ENCODE measurements at places on chromosomes 6 and 20.

GRCh38 chr6:104860221-104860620 lies 502 bp upstream of the HACE1 start:
- no peak for ATAC-seq

DNA sequence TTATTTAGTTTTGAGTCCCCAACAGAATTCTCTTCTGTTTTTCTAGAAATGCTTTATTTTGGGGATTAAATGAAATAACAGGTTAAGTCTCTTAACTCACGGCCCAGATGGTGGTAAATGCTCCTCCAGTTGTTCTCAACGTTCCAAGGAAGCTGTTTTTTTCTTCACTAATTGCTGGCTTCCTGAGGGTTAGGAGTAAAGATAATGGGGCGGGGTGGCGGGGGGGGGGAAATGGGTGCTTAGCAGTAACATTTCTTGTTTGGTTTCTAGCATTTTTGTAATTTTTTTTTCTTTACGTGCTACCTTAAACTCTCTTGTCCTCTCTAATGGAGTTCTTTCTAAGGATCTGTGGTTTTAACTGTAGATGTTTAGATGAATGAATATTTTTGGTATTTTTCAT lies 2.2 kb downstream of the SRSF3 start:
- ATAC-seq, result no peak

DNA sequence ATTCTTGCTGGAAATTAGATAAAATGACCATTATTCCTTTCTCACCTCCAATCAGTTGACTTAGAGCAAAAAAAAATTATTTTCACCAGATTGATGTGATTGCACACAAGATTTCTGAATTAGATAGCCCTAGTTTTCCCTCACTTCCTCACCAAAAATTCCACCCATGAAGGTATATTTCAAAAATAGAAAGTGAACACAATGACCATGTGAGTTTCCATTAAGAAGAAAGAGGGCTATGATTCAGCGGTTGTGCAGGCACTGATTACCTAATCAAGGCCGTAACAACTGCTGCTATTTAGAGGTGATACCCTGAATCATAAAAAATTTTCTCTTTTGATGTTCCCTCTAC lies 19.5 kb upstream of the RALGAPA2 start:
- peak; percentile 77 for ATAC-seq

- no peak for ATAC-seq
These were observed 100.2 kb downstream of the FIG4 start for GRCh38 chr6:109791301-109791700.

- peak; percentile 69 for ATAC-seq
These were observed 64.9 kb upstream of the ARHGAP18 start for GRCh38 chr6:129774697-129775447.

- ATAC-seq, result peak; percentile 49
These were observed 174.4 kb upstream of the RIN2 start for GRCh38 chr20:19583532-19584175.

- ATAC-seq, result peak; percentile 57
These were observed 39.7 kb downstream of the ANKEF1 start for GRCh38 chr20:10074513-10074912.

GRCh38 chr6:21284706-21285105 lies 308.8 kb upstream of the SOX4 start:
- no peak for ATAC-seq

DNA sequence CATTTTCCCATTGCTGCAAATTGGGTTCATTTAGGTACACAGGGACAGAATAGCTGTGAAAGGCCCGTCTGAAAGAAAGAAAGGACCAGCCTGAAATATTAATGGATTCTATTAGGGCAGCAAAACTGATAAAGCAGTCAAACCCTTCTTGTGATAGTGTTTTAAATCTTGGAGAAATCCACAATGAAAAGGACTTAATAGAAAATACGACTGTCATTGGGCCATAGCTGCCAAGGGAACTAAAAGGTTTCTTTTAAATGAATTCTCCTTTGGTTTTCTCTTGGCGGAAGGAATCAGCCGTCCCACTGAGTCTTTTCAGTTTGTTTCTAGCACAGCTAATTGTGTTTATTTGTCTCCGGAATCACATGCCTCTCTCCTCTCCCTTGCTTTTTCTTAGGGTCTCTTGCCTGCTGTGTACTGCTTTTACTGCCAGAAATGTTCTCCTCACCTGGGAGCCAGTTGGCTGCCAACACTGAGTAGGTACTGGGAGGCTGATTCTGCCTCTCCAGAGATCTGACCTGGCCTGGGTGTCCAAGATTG lies 11.3 kb downstream of the PAQR8 start:
- ATAC-seq, result no peak

- no peak for ATAC-seq
These were observed 150.7 kb downstream of the CD24 start for GRCh38 chr6:106823732-106824351.

DNA sequence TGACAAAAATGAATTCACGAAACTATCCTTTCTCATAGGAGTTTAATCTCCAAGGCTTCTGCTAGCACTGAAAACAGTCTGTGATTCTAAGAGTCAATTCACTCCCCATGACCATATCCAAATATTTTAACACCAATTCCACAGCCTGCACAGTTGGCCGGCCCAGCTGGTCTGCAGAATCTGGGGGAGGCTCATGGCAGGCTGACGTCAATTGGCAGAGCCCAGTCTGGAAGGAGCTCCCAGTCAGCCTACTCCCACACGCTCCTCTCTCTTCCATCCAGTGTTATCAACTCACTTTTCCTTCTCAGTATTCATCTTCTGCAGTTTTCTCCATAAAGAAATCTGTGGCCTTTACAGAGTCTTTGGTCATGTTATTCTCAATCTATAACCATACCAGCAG lies 111.0 kb downstream of the TBXT start:
- peak; percentile 82 for ATAC-seq

DNA sequence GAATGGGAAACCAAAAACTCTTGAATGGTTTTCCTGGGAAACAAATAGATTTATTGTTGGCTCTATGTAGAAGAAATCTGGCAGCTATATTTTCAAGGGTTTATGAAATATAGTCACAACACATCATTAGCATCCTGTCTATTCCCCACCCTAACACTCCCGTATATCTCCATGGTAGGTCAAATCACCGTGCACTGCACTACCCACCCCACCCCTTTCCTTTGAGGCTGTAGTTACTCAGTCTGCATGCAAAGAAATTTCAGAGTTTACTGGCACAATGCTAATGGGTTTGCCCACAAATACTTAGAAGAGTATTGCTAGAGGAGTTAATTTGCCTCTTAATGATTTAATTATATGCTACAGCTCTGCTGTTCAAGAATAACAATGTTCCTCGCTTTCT lies 329.1 kb upstream of the TSHZ2 start:
- ATAC-seq, result no peak

DNA sequence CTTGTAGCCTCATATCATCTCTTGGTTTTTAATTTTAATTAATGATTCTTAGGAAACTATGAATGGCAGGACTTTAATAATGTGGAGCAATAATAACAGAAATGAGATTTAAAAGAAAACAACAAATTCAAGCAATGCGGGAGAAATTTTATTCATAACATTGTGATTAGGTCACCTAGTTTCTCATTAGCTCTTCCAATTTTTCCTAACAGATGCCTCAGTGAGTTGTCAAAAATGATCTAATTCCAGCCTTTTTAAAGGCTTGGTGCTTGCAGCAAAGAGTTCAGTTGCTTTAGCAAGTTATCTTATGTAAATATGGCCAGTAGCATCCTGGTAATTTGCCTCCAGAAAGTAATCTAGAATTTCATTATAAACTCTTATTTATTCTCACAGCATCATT lies 20.4 kb downstream of the PDE7B start:
- no peak for ATAC-seq

DNA sequence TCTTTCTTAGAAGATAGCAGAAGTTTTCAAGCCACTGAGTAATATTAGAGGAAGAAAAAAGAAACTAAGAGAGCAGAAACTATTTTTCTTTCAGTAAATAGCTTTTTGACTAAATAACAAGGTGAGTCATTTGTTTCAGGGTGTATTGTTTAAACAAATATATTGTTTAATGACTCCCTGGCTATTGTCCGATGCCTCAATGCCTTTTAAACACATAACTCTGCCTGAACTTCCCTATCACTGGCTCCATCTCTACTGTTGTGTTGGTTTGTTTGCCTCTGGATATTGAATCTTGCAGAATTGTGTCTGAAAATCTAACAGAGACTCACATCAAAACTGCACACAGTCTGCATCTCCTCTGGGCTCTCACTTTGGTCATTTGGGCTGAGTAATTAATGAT lies 19.6 kb upstream of the CLIC5 start:
- ATAC-seq, result no peak

DNA sequence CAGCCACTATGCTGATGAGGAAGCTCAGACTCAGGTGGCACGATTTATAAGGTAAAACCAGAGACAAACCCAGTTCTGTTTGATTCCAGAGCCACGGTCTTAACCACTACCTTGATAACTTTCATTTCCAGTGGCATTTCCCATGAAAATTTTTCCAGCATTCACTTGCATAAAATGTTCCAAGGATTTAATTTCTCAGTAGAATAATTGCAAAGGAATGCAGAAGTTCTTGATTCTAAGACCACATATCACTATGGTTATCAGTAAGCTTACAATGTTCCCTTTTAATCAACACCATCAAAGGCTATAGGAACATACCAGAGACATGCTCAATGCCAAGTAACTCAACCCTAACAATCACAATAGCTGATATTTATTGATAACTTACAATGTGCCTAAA lies 306.0 kb upstream of the HS3ST5 start:
- ATAC-seq, result no peak

DNA sequence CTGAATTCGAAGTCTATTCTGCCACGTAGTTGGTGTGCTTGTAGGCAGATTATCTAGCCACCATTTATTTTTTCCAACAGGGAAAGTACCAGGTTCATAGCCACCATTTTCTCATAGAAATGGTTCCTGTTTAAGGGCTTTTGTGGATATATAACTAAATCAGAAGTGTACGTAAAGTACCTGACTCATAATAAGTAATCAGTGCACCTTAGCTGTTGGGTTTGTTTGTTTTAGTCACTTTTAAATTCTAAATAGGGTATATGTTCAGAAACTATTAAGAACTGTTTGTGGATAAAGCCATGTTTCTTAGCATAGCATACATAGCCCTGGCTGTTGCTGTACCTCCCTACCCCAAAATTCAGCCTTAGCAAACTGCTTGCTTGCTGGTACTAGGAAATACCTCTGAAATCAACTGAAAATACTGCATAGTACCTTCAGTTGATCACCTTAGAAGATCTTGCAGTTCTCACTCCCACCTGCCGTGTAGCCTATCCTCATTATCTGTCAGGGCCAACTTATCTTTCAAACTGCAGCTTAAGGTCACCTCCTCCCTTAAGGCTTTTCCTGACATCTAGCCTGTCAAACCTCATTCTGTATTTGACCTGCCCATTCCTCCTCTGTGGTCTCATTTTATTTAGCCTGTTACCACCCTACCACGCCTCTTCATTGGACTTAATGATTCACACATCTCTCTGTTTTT lies 44.6 kb upstream of the COL10A1 start:
- ATAC-seq, result no peak

DNA sequence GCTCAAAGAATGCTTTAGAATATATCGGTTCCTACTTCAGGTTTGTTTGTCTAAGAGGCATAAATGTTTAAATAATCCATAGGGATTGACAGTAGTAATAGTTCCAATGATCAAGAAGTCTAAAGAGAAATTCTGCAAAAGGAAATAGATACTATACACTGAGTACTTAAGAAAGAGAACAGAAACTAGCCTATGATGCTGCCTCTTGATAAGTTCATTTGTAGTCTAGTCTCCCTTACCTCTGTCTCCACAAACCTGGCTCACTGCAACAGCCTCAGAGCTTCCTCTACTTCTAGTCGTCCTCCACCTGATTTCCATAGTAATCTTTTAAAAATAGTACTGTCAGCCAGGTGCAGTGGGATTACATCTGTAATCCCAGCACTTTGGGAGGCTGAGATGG lies 511.8 kb downstream of the LMBRD1 start:
- ATAC-seq, result no peak

- ATAC-seq, result no peak
These were observed 302.9 kb upstream of the SYNCRIP start for GRCh38 chr6:85945459-85946185.

- ATAC-seq, result no peak
These were observed 50.6 kb upstream of the ZNF133 start for GRCh38 chr20:18237682-18238081.

GRCh38 chr20:4726710-4727397 lies 5.1 kb downstream of the PRND start:
- ATAC-seq, result no peak

GRCh38 chr20:37354210-37355195 lies 8.6 kb downstream of the SRC start:
- ATAC-seq, result no peak

GRCh38 chr6:15363523-15364400 lies 117.9 kb downstream of the JARID2 start:
- ATAC-seq, result no peak

GRCh38 chr20:62577490-62577836 lies 64.8 kb upstream of the SLCO4A1 start:
- ATAC-seq, result no peak

GRCh38 chr6:45930420-45931040 lies 85.1 kb downstream of the CLIC5 start:
- peak; percentile 63 for ATAC-seq

DNA sequence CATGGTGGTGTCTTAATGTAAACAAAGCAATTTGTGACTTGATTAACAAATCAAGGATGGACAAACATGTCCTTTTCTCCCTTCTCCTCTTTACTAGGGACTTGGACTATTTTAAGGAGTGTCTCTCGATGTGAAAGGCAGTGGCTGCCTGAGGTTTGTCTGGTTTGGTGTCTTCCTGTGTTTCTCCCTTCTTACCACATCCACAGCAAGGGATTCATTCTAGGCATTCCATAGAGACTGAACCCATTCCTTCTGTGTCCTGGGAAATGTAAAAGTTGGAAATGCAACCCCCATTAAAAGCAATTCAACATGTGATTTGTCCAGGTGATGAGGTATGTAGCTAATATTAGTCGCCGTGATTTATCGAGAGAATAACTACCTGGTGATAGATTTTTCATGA lies 15.9 kb downstream of the NRN1 start:
- no peak for ATAC-seq

DNA sequence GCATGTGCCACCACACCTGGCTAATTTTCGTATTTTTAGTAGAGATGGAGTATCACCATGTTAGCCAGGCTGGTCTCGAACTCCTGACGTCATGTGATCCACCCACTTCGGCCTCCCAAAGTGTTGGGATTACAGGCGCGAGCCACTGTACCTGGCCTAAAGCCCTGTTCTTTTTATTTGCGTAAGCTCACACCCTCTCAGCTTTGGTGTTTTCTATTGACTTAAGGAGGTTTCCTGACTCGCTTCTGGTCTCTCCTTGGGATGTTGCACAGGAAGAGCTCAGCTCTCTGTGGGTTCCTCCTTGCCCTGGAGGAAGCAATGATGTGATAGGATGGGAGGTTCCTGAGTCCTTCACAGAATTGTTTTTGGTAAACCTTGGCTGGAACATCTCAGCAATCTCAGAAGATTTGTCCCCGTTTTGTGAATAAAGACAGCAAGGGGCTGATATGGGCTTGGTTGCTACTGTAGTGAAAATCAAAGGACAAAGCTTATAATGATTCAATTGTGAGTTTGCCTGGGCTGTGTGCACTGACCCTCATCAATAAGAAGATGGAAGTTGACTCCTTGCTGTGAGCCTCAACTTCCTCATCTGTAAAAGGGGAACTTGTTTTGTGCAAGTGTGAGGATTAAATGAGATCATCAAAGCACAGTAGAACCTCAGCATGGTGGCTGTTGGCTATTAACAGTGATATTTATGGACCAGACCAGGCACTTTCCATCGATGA lies 27.0 kb downstream of the TOX2 start:
- ATAC-seq, result no peak
